ENCODE measurements at places on chromosomes 6 and 20.

DNA sequence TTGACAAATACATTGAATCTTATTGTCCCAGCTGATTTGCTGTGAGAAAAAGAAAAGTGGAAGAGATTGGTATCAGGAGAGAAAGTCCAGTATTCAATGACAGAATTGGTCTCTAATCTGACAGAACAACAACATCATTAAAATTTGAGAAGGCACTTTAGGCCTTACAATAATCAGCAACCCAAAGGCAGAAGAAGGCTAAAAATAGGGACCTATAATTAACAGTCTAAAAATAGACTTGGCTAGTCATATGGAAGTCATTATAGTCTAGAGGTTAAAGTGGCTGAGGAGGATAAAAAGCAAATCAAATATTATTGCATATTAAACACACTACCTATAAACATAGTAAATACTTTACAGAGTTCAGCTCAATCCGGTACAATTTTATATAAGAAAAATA lies 393.6 kb upstream of the JAG1 start:
- H3K27ac ChIP-seq = no peak overlapping the region
- DNase-seq = no peak
- H3K4me1 ChIP-seq = no peaks in the 10 kb centered on the region
- no peaks in the 10 kb centered on the region for H3K27me3 ChIP-seq
- no peak overlapping the region for H3K4me3 ChIP-seq

DNA sequence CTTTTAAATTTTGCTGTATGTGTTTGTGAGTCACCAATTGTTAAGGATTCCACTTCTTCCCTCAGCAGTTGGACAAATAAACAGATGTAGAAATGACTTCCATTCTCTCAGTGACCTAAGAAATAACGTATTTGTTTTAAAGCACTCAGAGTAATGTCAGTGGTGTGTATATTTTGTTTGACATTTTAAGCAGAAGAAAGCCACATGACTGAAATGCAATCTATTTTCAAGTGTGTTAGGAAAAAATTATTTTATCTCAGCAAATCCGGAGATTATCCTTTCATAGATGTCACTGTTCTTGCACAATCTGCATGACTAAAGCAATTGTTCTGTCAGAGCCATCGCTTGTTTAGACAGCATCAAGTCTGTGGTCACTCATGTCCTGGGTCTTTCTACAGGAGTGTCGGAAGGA lies 77.1 kb downstream of the JAG1 start:
- DNase-seq = peak; percentile 91
- H3K4me1 ChIP-seq = peaks cover 53% of the 10 kb centered on the region

GRCh38 chr6:11288065-11288464 lies 55.6 kb upstream of the NEDD9 start:
- no peaks in the 10 kb centered on the region for H3K27me3 ChIP-seq
- no peak overlapping the region for H3K4me3 ChIP-seq
- no peaks in the 10 kb centered on the region for H3K36me3 ChIP-seq
- DNase-seq = no peak

DNA sequence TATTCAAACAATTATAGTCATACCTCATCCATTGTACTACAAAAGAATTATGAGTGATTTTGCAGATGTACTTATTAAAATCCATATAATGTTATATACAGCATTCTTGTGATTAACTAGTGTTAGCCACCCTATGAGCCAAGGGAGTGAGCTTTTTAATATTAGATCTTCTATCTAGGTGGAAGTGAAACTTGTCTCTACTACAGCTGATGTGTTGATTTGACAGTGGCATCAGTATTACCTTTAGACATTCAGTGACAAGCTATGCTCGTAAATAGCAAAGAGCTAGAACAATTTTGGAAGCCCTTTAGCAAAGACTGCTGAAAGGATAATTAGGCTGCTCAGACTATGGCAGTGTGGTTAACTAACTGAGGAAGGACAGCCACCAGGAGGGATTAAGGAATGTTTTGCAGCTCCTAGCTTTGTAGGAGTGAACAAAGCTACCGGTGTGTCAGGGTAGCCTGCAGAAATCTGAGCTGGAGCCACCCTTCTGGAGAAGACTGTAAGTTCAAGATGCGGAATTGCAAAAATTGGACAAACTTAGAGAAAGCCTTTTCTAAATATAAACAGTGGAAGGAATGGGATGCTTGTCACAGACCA lies 73.7 kb downstream of the AFG1L start:
- no peak overlapping the region for H3K27ac ChIP-seq
- no peaks in the 10 kb centered on the region for H3K27me3 ChIP-seq
- H3K4me1 ChIP-seq = peaks cover 3% of the 10 kb centered on the region
- H3K4me3 ChIP-seq = no peak overlapping the region

DNA sequence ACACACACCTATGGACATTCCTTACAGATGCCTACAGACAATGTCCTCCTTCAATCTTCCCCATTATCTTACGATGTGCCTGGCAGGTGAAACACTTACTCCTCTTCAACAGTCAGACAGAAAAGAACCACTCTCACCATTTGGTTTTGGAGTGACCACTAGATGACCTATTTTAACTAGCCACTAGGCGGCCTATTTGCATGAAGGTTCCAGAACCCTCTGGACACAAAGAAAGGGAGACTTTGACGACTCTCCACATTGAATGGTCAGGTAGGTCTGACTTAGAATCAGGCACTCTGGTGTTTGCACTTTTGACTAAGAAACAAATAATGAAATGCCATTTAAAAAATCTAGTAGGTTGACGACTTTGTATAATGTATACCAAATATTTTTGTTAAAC lies 42.0 kb downstream of the PNLDC1 start:
- DNase-seq = peak; percentile 51
- peaks cover 1% of the 10 kb centered on the region for H3K27me3 ChIP-seq
- no peaks in the 10 kb centered on the region for H3K36me3 ChIP-seq
- H3K27ac ChIP-seq = no peak overlapping the region

DNA sequence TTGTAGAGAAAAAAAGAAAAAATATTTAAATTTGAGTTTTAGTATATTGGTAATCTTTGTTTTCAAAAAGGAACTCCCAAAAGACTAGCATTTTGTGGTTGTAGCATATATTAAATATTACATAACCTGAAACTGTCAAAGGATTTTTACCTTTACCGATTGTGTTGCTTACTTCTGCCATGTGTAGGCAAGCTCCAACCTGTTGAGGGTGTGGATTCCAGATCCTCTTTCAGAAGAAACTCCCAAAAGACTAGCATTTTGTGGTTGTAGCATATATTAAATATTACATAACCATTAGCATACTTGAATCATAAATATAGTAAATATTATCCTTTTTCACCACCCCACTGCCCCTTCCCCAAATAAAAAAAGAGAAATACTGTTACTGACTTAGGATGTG lies 3.2 kb downstream of the DSE start:
- no peak overlapping the region for H3K4me3 ChIP-seq
- peaks cover 11% of the 10 kb centered on the region for H3K4me1 ChIP-seq
- peaks cover 47% of the 10 kb centered on the region for H3K27me3 ChIP-seq
- no peak for DNase-seq
- H3K36me3 ChIP-seq = no peaks in the 10 kb centered on the region

GRCh38 chr20:4122926-4123325 lies 107.6 kb upstream of the RNF24 start:
- H3K27me3 ChIP-seq = peaks cover 3% of the 10 kb centered on the region
- H3K4me3 ChIP-seq = no peak overlapping the region
- no peak for DNase-seq
- peaks cover 13% of the 10 kb centered on the region for H3K4me1 ChIP-seq
- no peak overlapping the region for H3K27ac ChIP-seq
- H3K36me3 ChIP-seq = no peaks in the 10 kb centered on the region

DNA sequence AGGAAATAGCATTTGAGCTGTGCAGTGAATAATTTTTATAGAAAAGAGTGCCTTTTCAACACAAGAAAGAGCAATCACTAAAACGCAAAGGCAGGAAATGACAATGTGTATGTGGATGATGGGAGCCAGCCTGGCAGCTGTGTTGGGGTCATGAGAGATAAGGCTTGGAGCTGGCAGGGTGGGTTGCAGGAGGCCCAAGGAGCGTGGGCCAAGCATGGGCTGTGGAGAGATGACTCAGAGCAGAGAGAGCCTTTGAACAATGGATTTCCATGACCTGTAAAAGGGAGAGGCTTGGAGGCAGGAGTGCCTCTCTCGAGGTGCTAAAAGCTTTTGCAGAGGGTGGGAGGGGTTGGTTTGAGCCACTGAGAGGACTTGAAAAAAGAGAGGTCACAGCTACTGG lies 6.6 kb upstream of the TBC1D7 start:
- no peak for DNase-seq
- no peak overlapping the region for H3K27ac ChIP-seq
- H3K27me3 ChIP-seq = no peaks in the 10 kb centered on the region
- H3K4me3 ChIP-seq = no peak overlapping the region
- H3K36me3 ChIP-seq = no peaks in the 10 kb centered on the region

DNA sequence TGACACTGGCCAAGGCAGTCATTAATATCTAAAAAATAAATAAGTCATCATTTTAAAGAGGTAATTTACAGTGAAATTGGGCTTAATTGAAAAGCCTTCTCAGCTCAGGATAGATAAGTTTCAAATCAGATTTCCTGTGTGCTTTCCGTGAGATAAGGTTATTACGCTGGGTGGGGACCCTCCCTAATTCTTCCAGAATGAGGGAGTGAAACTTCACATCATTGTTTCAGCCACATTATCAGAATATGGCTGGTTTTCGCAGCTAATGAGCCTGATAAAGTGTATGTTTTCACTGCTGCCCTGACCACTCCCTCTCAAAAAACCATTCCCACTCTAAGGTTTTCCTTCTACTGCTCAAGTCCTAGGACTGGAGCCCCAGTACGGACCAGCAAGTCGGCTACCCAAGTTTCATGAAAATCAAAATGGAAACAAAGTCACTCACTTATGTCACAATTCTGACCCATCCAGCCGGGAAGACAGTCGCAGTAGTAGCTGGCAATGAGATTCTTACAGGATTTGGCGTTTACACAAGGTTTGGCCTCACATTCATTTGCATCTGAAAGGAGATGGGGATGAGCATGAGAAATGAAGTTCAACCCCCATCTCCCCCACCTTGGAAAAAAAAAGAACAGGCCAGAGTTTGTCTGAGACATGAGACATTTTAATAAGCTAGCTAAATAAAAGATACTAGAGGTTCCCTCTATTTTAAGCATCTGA lies 24.6 kb downstream of the JAG1 start:
- DNase-seq = no peak
- no peak overlapping the region for H3K27ac ChIP-seq
- no peaks in the 10 kb centered on the region for H3K27me3 ChIP-seq
- H3K4me1 ChIP-seq = peaks cover 25% of the 10 kb centered on the region

DNA sequence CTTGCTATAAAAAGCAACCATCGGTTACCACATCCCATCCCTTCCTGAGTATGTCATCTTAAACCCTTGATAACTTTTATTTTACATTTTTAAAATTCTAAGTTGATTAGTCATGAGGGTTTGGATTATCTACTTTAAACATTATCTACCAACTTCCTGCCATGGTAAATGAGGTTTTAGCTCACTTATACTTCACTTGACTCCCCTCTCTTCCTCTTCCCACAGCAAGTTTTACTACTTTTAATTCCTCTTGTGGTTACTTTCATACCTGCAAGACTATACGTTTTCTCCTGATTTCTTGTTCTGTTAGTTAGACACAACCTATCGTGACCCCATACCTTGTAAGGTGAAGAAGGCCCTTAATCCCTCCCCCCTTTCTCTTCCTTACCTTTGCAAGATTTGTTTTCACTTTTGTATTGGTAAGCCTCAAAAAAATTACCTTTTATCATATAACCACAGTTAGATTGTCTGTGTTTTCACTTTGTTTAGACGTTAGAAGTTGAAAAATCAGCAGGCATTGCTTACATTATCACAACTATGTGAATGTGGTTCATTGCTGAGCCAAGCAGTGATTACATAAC lies 60.1 kb upstream of the OGFRL1 start:
- no peak for DNase-seq
- no peaks in the 10 kb centered on the region for H3K36me3 ChIP-seq
- no peak overlapping the region for H3K27ac ChIP-seq
- H3K4me1 ChIP-seq = no peaks in the 10 kb centered on the region
- H3K27me3 ChIP-seq = no peaks in the 10 kb centered on the region

DNA sequence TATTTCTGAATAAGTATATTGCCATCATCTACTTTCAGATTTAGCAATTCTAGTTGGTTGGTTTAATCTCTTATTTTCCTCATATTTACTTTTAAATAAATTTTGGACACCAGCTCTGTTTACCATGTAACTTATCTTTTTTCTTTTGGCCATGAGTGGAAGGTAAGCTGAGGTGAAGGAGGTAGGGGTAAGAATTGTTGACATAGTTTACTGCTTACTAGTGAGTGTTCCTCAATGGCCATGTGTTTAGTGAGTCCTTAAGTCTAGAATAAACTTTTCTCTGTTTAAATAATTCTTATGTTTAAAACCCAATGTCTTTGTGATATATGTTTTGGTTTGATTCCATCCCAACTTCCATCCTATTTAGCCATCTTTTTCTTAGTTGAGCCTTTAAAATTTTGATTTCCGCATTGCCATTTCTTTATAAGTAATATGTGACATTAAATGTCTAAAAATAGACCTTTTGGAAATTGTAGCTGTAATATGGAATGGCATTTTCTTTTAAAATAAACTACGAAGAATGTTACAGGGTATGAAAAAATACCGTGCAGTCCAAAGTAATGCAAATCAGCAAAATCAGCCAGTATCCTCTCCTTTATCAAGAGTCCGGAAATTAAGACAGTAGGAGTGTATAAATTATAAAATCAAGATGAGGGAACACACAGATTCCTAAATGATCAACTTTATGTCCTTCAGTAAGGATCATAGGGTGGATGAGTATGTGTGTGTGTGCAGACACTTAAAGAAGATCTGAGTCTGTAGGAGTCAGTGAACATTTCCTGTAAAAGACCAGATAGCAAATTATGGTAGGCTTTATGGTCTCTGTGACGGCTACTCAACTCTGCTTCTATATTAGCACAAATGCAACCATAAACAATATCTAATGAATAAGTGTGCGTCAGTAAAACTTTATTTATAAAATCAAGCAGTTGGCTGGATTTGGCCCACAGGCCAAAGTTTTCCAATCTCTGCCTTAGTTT lies 10.3 kb downstream of the STXBP5 start:
- DNase-seq = no peak
- no peaks in the 10 kb centered on the region for H3K4me1 ChIP-seq
- no peak overlapping the region for H3K4me3 ChIP-seq
- H3K27me3 ChIP-seq = no peaks in the 10 kb centered on the region
- no peak overlapping the region for H3K27ac ChIP-seq
- peaks cover 5% of the 10 kb centered on the region for H3K36me3 ChIP-seq

GRCh38 chr6:42790549-42791181 lies 8.8 kb downstream of the BICRAL start:
- H3K36me3 ChIP-seq = no peaks in the 10 kb centered on the region
- H3K27me3 ChIP-seq = no peaks in the 10 kb centered on the region
- no peak overlapping the region for H3K27ac ChIP-seq
- no peak for DNase-seq
- H3K4me3 ChIP-seq = no peak overlapping the region
- H3K4me1 ChIP-seq = peaks cover 59% of the 10 kb centered on the region

GRCh38 chr6:138105880-138106664 lies 1.1 kb downstream of the PERP start:
- no peaks in the 10 kb centered on the region for H3K36me3 ChIP-seq
- H3K27ac ChIP-seq = peak overlapping the region; percentile 86
- peak overlapping the region; percentile 95 for H3K4me3 ChIP-seq
- DNase-seq = peak; percentile 63
- peaks cover 33% of the 10 kb centered on the region for H3K4me1 ChIP-seq

GRCh38 chr6:10421921-10422736 lies 7.3 kb upstream of the TFAP2A start:
- no peaks in the 10 kb centered on the region for H3K36me3 ChIP-seq
- H3K4me1 ChIP-seq = peaks cover 7% of the 10 kb centered on the region
- no peak overlapping the region for H3K27ac ChIP-seq
- no peak overlapping the region for H3K4me3 ChIP-seq
